ENCODE measurements at places on chromosomes 13 and 19.

DNA sequence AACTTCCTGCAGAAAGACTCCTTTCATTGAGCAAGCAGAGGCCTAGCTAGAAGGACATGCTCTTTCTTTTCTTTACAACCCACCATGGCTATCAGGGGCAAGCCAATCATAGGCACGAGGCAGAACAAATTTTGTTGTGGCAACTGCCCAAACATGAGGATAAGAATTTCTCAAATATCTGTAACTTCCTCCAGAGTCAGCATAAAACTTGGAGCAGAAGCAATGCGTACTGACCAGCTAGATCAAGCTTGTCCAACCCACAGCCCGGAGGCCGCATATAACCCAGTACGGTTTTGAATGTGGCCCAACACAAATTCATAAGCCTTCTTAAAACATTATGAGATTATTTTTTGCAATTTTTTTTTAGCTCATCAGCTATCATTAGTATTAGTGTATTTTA, 87.0 kb upstream of the SOX21 start:
- DNase-seq: no peak

DNA sequence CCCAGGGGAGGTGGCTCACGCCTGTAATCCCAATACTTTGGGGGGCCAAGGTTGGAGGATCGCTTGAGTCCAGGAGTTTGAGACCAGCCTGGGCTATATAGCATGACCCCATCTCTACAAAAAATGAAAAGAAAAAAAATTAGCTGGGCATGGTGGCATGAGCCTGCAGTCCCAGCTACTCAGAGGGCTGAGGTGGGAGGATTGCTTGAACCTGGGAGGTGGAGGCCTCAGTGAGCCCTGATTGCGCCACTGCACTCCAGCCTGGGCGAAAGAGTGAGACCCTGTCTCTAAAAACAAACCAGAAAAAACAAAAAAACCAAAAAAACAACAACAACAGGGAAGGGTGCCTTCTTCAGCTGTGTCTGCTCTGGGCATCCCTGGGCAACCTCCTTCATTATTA, 499 bp upstream of the MYO1F start:
- DNase-seq: no peak

DNA sequence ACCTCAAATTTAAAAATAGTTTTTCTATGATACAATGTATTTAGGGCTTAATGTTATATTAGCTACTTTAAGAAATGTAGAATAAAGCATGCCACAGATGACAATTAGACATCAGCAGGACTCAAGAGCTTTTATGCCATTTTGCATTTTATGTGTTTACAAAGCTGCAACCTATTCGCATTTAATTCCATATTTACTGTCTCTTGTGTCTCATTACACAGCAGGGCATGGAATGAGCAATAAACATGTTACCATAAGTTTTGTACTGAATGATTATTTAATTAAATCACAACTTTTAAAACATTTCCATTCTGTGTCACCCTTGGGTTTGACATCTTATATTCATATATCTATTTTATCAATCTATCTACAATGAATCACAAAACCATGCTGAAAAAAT, 1756.9 kb downstream of the PCDH9 start:
- DNase-seq: no peak

- DNase-seq: no peak
These were observed 32.9 kb downstream of the NAXD start for GRCh38 chr13:110648146-110648819.

- no peak for DNase-seq
These were observed 16.9 kb upstream of the MYCBP2 start for GRCh38 chr13:77343841-77344240.

GRCh38 chr13:72521940-72522661, 205.3 kb downstream of the MZT1 start:
- no peak for DNase-seq

- no peak for DNase-seq
These were observed 114.0 kb upstream of the SLC7A1 start for GRCh38 chr13:29709407-29710069.

DNA sequence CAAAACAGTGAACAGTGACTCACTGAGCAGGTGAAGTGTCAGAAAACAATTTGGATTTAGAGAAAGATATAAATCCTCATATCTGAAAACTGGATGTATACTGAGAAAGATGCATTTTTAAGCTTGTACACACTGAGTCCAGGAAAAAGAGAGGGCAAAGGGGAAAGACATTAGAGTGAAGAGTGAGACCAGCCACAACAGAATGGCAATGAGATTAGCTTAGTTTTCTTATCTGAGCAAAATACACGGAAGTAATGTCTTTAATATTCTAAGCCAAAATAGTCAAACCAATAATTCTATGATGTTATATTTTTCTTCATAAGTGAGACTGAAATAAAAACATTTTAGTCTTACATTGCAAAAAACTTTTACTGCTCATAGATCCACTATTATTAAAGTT, 236.0 kb downstream of the SLITRK5 start:
- DNase-seq: no peak

GRCh38 chr13:59970847-59971246, 192.9 kb downstream of the DIAPH3 start:
- DNase-seq: no peak

DNA sequence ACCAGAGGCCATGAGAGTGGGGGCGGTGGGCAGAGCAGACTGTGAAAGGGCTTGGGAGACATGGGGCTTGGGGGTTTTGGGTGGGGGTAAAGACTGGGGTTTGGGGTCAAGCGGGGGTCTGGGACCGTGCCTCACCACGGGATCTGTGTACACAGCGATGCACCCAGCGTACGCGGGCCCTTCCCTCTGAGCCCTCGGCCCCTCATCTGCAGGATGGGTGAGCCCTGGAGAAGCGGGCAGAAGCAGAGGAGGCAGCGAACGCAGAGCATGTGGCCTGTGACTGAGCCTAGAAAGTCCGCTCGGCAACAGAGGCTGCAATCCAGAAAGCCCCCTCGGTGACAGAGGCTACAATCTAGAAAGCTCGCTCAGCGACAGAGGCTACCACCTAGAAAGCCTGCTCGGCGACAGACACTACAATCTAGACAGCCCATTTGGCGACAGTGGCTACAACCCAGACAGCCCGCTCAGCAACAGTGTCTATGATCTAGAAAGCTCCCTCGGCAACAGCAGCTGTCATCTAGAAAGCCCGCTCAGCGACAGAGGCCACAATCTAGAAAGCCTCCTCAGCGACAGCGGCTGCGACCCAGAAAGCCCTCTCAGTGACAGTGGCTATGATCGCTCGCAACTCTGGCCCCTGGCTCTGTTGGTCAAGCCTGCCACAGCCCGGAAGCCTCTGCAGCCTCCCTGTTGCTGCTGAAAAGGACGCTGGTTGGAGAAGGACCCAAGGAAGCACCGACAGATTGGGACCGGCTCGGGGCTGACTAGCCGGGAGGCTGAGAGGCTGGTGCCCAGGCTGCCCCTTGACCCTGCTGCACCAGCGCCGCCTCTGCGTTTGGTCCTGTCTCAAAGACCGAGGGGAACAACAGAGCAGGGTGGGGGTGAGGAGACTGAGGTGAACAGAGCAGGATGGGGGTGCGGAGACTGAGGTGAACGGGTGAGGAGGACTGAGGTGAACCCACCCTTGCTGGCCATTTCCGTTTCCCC, 68.6 kb downstream of the SPACA7 start:
- no peak for DNase-seq

DNA sequence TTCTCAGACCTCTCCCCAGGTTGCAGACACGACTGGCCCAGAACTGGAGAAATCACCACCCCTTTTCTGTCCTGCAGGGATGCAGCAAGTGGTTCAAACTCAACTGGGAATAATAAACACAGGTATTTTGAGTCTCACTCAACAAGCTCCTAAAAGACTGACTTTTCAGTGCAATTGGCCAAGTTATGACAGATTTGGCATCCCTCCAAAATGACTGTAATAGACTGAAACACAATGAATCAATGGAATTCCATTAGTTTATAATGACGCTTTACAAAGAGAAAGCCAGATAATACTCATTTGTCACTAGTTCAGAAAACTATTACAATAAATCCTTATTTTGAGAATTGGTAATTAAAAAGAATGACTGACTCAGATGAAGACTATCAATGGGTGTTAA, 38.1 kb downstream of the MIPEP start:
- DNase-seq: peak; percentile 53

DNA sequence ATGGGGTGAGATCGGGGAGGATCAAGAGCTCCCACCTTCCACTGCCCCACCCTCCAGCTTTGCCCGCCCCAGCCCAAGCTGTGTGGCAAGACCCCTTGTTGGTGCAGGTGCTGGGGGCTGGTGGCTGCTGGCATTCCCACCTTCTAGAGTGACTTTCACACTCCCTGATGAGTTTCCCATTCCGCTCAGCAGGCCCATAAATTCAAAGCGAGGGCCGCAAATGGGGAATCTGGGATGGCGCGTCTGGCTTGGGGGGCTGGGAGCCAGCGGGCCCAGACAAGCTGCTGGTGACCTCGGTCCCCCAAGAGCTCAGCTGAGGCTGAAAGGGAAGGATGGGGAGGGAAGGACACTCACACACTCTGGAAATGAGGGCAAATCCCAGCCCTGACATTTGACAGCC, 110.3 kb downstream of the GADD45B start:
- no peak for DNase-seq

DNA sequence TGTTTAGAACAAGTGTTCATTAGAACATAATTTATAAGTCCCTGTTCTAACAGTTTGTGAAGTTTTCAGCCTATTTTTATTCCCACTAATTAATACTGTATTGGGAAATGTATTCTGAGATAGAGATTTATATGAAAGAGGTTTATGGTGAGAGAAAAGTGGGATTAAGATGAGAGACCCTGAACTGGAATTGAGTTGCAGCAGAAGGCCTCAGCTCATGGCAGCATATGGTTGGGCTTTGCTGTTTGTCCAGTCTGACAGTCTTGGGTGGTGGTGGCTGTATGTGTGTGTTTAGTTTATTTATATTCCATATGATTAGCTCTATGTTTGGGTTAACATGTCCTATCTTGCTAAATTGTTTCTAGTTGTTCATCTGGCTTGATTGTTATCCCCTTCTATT, 575.1 kb downstream of the SLITRK5 start:
- DNase-seq: no peak

DNA sequence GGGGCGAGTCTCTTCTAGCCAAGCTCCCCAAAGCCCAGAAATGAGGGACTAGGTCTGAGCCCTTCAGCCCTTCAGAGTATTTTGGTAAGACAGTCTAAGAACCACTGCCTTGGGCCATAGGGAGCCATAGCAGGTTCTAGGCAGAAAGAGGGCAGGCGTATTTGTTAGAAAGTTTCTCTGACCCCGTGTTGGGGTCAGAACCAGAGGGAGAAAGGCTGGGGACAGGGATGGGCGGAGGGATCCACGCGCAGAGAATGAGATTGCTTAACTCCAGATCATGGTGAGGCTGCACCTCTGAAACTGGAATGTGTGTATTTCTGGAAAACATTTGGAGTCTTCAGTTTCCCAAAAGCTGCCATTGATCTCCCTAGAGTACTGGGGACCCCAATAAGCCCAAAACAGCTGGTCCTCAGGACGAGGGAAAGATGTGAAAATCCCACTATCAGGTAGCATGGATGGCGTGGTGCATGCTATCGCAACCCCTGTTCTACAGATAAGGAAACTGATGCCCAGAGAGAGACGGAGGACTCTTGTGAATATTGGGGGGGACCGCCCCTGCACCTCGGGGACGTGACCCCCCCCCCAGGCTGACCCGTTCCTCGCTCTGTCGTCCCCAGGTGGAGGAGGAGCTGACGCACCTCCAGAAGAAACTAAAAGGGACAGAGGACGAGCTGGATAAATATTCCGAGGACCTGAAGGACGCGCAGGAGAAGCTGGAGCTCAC, 703 bp upstream of the TPM4 start:
- no peak for DNase-seq

- DNase-seq: peak; percentile 48
These were observed 967 bp upstream of the TPT1 start for GRCh38 chr13:45341799-45342500.

GRCh38 chr13:53848366-53848961, 819.9 kb downstream of the OLFM4 start:
- DNase-seq: peak; percentile 44

DNA sequence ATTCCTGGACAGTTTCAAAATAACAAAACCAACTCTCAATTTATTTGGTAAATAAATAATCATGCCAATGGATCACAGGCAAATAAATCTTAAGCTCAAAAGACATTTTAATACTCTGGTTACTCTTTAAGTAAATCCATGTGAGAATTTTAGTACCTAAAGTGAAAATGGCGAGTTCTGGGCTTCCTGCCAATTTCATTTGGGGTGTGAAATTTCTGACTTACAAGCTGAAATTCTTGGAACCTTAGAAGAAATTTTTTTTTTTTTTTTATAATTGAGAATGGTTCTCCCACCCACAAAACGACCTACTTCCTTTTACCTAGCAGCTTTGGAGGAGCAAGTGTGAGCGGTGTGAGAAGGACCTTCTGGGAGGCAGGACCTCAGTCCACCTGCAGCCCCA, 354.5 kb upstream of the NBEA start:
- DNase-seq: peak; percentile 60

DNA sequence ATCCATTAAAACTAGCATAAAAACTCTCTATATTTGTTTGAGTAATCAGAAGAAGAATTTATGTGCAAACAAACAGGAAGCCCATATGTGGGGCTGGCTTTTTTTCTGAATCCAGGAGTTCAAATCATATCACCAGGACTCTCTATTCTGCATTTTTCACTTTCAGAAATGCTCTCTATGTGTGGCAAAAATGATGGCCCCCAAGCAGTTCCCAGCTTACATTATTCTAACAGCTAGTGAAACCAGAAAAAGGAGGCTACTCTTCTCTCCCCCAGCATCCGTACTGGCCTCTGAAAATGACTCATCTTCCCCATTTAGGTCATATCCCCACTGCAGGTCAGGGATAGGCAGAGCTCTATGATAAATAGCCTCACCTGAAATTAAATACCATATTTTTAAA, 20.4 kb downstream of the RBM26 start:
- DNase-seq: no peak

- no peak for DNase-seq
These were observed 53.1 kb downstream of the FOXO1 start for GRCh38 chr13:40613192-40613818.

DNA sequence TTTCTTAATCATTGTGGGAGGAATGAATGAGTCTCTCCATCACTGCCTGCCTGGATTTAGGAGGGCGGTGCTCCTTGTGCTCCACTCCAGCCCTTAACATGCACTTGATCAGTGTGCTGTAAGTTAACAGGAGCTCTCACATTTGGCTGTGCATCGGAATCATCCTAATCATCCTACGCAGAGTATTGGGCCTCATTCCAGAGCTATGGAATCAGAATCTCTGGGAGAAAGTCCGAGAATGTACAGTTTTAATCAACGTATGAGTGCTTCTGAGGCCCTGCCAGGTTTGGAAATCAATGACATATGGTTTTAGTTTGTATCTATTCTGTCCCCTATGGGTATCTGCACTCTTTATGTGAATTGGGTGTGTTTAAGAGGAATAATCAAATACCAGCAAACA, 34.9 kb upstream of the DCLK1 start:
- peak; percentile 85 for DNase-seq

Data from fibroblast of skin of right quadriceps (primary cell).